ENCODE measurements at places on chromosomes 6 and 20.
A peak's percentile ranks its signal among the peaks of the same experiment; 100 is the strongest.

DNA sequence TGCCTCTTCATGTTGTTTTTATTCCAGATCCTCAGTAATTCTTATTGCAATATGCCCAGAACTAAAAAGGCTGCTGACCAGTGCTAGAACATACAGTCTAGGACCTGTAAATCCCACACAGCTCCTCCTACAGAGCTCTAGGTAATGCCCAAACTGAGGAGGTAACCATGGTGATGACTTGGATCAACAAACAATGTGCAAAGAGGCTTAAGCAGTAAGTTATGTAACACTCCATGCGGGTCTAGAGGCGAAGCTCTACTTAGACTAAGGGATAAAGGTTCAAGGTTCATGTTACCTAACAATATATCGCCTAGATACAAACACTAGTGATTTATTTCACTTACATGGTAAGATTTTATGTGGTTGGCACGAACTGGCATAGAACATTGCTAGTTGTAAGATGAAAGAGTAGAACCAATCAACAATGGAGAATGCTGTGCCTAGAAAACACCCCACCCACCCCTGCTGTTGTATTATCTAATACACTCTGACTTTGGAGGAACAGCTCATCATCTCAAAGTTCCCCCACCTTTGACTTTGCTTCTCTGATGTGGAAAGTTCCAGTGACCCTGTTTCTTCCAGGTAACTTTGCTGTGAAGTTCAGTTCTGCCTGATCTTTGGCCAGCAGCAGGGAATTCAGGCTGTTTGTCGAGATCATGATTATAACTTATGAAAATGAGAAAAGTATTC lies 242.4 kb downstream of the ALDH8A1 start:
- DNase-seq = peak; percentile 55

DNA sequence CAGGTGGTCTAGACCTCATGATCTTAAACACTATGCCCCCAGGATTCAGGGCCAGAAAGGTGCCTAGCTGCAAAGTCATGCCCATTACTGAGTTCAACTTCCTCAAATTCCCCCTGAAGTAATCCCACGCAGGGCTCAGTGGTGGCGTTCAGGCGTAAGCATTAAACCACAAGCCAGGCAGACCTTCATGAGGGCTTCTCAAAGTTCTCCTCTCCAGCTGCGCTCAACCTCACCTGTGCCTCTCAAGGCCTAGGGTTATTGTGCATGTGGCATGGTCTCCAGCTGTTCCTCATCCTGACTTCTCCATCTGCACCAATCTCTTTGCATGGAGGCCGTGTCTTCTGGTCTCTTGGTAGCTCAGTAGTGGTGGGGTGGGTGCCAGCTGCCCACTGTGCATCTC lies 113.6 kb downstream of the TSHZ2 start:
- DNase-seq = no peak

DNA sequence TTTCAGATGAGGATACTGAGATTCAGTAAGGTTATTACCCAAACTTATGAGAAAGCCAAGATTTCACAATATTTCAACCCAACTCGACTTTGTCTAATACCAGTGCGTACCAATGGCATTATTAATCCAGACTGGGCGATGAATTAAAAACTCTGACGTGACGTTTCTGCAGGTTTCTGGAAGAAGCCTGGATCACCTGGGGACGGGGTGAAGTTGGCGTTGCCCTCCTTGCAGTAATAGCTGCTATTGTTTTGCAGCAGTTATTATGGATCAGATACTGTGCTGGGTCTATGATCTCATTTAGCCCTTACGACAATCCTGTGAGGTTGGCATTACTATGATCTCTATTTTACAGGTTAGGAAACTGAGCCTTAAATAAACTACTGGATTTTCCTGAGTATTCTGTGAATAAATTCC lies 569 bp upstream of the CDC5L start:
- DNase-seq = peak; percentile 22

DNA sequence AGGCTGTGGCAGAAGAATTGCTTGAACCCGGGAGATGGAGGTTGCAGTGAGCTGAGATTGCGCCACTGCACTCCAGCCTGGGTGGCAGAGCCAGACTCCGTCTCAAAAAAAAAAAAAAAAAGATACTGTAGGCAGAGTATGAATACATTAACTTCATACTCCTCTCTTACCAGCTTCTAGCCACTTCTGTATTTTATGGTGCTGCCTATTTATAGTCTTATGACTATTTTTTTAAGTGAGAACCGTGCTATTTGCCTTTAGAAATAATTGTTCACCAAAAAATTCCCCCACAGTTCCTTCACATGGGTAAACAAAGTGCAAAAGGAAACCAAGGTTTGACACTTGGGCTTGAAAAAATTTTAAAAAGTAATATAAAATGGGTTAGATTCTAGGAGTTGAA lies 1.5 kb upstream of the SNRNP48 start:
- no peak for DNase-seq

DNA sequence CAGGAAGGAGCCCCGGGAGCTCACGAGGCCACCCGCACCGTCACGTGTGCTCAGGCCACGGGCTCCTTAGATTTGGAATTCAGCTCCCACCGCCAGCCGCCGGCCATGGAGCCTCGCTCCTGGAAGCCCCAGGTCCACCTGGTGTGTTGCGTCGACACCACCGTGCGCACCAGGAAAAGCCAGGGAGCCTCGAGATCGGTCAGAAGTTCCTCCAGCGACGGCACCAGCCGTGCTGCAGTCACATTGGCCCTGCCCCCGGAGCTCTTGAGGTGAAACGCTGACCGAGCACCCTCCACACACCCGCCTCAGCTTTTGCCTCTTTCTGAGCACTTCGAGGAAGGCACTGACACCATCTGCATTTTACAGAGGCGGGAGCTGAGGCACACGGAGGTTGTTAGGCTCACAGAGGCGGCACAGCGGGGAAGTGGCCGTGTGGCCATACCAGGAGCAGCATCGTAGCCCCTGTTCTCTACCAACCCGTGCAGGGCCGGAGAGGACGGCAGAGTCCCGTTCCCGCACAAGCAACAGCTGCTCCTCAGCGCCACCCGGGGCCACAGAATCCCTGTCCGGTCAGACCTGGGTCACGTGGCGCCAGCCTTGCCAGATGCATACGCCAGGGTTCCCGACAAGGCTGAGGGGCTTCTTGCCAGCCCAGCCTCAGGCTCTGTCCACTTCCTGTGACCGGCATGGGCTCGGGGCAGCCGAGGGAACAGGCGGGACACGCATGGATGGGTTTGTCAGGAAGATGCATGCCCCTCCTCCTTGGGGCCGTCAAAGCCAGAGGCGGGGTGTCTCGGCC lies 7.6 kb downstream of the NKAIN4 start:
- DNase-seq = no peak

GRCh38 chr6:139418481-139419132 lies 44.2 kb upstream of the CITED2 start:
- DNase-seq = no peak

GRCh38 chr20:45163083-45163803 lies 11.5 kb upstream of the PI3 start:
- DNase-seq = no peak

- no peak for DNase-seq
Measured at GRCh38 chr20:5153612-5154542, 27.1 kb downstream of the CDS2 start.

DNA sequence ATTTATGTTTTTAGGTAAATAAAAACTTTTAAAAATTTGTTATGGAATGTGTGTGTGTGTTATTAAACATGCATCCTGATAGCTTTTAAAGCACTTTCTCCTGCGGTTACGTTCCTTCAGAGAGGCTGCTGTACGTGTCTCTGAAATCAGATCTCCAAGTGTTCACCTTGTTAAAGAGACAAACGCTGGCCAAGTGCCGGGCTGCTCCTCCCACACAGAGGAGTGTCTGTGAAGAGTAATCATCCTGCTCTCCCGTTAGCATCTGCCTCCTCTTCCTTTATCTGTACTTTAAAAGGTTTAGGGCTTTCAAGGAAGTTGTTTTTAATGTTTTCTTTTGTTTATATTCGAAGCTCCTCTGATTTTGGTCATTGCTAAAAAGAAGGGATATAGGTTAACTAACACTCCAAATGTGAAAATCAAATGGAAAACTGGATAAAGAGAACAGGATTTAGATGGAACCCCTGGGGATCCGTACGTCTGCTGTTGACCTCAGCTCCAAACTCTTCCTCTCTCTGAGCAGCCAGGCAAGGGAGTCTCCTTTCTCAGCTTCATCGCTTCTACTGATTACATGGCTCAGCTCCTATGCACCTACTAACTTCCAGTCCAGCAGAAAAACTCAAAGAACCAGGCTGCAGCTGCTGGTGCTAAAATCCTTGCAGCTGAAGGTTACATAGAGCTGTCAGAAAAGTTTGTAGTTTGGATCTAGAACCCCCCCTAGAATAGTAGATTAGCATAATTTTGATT lies 20.0 kb downstream of the IRF4 start:
- DNase-seq = no peak

DNA sequence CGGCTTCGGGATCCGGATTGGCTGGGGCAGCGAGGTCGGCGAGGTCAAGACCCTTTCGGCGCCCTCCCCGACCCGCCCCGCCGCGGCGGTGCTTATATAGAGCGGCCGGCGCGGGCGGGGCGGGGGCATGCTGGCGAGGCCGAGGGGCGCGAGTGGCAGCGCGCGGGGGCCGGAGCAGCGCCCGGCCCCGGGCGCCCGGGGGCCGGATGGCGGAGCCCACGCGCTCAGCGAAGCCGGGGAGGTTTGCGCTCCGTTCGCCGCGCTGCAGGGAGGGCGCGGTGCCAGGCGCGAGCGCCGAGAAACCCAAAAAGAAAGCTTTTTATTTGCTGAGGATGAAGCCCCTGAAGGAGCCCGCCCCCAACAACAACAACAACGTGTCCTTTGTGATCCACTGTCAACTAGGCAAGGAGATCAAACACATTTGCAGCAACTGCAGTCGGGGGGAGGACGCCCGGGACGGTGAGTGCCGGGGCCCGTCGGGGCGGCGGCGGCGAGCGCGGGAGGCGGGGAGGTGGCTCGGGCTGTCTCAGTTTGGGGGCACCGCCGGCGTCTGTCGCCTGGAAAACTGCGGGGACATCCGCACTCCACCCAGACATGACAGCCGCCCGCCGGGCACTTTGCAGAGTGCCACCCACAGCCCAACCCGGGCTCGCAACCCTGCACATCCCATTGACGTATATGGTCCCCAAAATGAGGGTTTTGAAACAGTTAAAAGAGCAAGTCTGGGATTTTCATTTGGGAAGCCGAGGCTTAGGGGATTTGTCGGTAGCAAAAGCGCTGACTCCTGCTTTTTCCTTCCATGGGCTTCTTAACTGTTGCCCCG lies 297.3 kb downstream of the PHACTR1 start:
- peak; percentile 41 for DNase-seq

GRCh38 chr6:134029495-134030455 lies 22.6 kb downstream of the SLC2A12 start:
- no peak for DNase-seq

GRCh38 chr20:43511879-43512278 lies 4.4 kb downstream of the L3MBTL1 start:
- no peak for DNase-seq

Data from HEK293T (cell line).